ENCODE measurements at places on chromosomes 1 and 21.
A peak's percentile ranks its signal among the peaks of the same experiment; 100 is the strongest.

DNA sequence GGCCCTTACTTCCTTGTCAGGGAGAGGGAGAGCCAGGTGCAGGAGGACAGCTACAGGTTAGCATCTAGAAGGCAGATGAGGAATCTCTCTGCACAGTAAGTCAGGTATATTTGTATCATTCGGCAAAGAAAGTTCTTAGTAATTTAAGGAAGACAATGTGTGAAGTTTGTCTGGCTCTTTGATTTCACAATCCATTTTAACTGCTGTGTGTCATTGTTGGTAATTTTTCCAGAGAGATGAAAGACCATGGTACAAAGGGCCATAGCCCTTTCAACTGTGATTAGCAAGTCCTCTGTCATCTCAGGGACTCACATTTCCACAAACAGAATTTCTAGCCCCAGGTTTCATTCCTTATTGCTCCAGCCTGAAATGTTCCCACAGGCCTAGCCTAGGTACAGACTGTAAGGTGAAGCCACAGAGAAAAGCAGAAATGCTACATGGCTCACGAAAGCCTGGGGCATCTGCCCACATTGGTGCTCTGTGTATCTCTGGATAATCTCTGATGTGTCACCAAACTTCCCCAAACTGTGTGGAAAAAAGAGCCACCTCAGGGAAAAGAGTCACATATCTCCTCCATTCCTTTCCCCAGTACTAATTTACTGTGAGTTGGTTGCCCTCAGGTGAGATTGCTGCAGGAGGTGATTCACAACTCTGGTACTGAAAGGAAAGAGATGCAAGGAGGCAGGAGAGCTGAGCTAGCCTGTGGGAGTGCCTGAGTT is 70.6 kb downstream of the SYT6 start:
- peak; percentile 13 for DNase-seq

DNA sequence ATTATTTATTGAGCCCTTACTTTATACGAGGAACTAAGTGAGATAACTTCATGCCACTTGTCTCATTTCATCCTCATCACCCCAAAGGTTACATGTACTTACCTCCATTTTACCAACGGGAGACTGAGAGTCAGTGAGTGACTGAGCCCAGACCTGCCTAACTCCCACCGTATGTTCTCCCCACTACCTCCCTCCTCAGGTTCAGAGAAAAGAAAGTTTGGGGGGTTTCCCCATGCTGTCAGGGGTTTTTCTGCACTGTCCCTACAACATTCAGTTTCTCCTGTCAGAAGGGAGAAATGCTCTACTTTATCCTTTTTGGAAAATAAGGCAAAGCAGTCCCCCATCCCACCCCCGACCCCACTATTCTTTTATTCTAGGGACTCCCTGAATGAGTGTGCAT is 32.9 kb downstream of the FAM78B start:
- DNase-seq: no peak

DNA sequence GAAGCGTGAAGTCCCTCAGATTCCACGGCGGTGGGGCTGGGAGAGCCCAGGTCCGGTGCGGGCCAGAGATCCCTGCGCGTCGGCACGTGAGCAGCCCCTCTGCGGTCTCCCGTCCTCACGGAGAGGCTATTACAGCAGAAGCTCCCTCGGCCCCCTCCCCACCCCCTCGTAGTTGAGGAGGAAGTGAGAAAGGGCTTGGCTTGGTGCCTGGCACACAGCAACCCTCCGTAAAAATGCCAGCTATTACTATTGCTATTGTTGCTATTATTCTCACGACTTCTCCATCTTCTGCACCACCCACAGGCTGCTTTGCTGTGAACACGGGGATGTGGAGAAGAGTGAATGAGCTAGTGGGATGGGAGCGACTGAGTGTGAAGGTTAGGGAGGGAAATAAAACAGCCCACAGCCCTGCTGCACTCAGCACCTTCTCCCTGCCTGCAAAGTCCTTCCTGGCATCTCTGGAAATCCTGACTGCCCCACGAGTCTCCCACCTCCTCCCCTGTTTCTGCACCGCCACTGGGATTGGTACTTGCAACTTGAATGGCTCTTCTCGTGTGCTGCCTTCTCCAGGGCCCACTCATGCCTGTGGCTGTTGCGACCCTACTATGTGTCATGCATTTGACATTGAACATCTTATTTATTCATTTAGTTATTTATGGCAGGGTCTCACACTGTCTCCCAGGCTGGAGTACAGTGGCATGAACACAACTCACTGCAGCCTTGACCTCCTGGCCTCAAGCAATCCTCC is 26.6 kb downstream of the ZBTB18 start:
- peak; percentile 10 for DNase-seq

GRCh38 chr1:116910379-116911187 is 867 bp downstream of the PTGFRN start:
- DNase-seq: peak; percentile 3

DNA sequence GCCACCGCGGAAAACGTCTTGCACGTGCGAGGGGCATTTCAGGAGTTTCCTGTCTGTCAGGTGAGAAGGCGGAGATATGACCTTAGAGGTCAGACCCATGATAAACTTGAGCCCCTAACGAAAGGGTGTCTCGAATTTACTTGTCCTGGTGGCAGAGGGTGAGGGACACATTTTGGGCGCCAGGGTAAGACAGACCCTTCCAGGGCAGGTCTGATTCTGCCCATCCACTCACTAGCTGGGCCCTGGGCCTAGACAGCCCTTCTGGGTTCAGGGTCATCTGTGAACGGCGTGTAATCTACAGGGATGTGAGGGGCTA is 395 bp upstream of the CSRP1 start:
- no peak for DNase-seq

GRCh38 chr1:81549588-81550127 is 251.1 kb upstream of the ADGRL2 start:
- DNase-seq: no peak

- DNase-seq: no peak
Measured at GRCh38 chr1:178966312-178966711, 59.4 kb upstream of the FAM20B start.

DNA sequence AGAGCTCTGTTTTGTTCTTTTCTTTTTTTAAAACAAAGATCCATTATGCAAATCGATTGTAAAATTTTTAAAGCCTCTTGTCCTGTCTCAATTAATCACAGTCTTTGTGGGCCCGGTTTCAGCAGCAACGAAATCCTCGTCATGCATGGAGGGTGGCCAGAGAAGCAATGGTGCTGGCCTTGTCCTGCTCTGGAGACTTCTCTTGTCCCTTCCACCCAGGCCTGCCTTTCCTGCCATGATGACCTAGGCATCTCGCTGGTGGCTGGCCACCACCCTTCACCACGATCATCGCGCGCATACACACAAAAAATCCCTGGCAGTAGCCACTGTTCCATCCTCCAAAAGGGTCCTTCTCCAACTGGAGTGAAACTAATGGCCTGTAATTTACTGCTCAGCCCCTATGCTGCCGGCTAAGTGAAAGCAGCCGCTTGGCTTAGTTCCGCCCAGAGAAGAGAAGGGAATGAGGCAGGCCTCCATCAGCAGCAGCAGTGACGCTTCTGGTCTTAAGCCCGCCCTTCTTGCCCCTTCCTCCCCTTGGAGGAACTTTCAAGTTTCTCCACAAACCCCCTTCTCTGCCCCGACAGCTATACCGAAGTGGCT is 309.5 kb downstream of the NPHP4 start:
- no peak for DNase-seq

- DNase-seq: no peak
Measured at GRCh38 chr1:227774051-227774731, 39.0 kb downstream of the SNAP47 start.

- DNase-seq: no peak
Measured at GRCh38 chr1:23433122-23433521, 8.6 kb upstream of the TCEA3 start.

GRCh38 chr1:167102906-167103573 is 9.2 kb downstream of the STYXL2 start:
- no peak for DNase-seq

GRCh38 chr1:59422921-59423575 is 126.2 kb downstream of the FGGY start:
- no peak for DNase-seq

GRCh38 chr1:65195495-65196417 is 47.8 kb downstream of the AK4 start:
- DNase-seq: no peak

- DNase-seq: peak; percentile 26
Measured at GRCh38 chr1:156608981-156609380, 7.7 kb upstream of the GPATCH4 start.
